Fibroblast of skin of left quadriceps (primary cell): ENCODE measurements at places on chromosomes 4 and X.

- DNase-seq, result no peak
These were observed 31.6 kb downstream of the RAPGEF2 start for GRCh38 chr4:159134429-159134828.

- DNase-seq, result no peak
These were observed 325.5 kb upstream of the F9 start for GRCh38 chrX:139204898-139205667.

DNA sequence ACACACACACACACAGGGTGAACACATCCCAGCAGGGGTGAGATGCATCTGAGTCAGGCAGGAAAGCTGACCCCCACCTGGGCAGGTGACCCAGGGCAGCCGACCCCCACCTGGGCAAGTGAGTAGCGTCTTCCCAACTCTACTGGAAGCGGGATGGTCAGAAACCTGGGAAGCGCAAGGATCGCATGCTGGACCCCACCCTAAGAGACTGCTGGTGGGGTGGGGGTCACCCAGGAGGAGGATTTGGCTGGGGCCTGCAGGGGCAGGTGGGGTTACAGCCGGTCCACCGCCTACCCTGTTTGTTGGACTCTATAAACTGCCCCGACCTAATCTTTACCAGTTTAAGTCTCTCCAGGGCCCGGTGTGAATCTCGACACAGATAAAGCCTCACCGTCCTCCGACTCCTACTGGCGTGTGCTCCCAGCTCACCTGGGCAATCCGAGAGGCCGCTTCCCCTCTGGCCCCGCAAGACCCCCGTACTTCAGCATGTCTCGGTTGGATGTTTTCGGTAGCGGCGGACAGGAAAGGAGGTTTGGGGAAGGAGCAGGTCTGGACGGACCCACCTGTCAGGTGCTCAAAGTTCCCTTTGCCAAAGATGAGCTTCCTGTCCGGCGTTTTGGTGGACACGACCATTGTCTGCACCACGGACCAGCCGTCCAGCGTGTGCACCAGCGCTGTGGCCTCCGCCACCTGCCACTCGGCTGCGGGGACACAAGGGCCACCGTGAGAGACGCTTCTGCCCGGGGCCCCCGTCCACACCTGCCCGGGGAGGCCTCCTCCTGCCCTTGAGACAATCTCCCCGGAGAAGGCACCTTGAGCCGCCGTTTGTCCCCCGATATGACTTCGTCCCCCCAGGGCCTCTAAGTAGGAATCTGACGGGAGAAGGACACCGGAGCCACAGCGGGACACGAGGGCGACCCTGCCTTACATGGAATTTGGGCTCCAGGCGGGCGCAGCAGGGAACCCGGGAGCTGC lies 2.0 kb downstream of the GTPBP6 start:
- DNase-seq, result no peak

DNA sequence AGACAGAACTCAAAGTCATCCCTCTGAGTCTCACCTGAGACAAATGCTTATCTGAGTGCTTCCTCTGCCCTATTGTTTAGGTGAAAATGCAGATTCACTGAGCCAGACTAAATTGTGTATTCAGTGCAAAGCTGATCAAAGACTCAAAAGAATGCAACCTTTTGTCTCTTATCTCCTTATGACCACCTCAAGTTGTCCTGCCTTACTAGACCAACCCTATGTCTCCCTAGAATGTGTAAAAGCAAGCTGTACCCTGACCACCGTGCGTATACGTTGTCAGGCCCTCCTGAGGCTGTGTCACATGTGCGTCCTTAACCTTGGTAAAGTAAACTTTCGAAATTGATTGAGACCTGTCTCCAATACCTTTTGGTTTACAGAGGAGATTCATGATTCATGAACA lies 63.6 kb upstream of the SH3RF1 start:
- no peak for DNase-seq

GRCh38 chr4:99998062-99998867 lies 48.2 kb upstream of the H2AZ1 start:
- DNase-seq, result no peak

DNA sequence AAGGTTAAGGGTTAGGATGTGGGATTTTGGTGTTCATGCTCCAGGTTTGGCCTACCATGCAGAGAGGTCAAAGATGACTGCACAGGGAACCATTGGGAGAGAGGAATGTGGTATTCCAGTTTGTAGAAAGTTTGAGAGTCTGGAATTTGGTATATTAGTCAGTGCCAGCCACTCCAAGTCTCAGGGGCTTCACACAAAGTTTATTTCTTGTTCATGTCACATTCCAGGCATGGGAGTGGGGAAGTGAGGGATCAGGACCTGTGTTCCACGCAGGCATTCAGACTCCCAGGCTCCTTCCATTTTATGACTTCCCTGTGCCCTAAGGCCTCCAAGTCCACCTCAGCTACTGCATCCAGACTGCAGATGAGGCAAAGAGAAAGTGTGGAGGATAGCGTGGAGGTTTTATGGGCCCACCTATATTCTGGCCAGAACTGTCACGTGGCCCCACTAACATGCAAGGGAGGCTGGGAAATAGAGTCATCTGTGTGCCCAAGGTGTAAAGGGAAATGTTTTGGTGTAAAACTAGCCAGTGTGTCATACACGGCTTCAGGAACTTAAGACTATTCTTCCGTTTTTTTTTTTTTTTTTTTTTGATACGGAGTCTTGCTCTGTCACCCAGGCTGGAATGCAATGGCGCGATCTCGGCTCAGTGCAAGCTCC lies 140.6 kb upstream of the SCML1 start:
- no peak for DNase-seq

DNA sequence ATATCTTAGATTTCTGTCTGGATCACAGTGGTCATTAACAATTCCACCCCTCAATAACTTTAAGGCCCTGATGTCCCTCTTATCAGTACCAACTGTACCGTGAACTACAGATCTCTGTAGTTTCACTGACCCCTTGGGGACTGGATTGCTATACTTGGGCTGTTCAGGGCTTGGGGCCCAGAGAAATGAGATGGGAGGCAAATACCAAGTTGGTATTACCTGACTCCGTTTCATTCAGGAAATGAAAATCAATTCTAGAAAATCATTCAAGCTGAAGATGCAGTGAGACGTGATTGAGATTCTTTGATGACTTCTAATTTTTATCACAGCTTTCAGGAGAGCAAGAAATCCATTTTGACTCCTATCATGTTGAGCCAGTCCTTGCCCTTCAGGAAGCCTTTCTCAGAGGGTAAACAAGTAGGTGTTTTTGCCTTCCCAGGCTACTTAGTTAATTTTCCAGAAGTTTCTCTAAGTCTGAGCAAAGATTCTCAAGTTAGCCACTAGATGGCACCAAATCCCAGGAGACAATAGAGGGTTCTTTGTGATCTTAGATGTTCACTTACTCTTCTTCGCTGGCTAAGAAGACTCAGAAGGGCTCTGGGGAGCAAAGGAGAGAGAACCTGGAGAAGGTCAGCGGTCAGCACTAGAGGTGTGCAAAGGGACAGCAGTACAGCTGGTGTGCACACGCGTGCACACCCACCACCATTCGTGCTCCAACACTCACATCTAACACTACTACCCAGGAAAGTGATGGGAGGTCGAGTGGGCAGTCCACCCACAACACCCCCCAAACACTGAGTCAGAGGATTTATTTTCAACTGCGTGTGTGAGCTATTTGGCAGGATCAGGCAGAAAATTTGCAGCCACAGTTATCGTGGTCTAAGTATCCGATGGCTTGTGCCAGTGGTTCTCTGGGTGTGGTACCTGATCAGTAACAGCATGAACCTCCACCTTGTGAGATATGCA lies 7.4 kb downstream of the HNRNPH2 start:
- DNase-seq, result peak; percentile 54

DNA sequence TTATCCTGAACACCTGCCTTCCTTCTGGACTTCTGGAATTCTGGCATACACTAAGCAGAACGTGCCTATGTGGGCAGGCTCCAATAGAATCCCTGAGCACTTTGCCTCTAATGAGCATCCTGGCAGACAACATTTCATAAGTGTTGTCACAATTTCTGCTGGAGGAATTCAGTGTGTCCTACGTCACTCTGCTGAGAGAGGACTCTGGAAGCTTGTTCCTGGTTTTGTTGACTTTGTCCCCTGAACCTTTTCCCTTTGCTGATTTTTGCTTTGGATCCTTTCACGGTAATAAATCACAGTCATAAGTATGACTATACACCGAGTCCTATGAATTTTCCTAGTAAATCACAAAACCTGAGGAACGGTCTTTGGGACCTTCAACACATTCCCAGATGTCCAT lies 43.2 kb downstream of the MTMR8 start:
- DNase-seq, result no peak

DNA sequence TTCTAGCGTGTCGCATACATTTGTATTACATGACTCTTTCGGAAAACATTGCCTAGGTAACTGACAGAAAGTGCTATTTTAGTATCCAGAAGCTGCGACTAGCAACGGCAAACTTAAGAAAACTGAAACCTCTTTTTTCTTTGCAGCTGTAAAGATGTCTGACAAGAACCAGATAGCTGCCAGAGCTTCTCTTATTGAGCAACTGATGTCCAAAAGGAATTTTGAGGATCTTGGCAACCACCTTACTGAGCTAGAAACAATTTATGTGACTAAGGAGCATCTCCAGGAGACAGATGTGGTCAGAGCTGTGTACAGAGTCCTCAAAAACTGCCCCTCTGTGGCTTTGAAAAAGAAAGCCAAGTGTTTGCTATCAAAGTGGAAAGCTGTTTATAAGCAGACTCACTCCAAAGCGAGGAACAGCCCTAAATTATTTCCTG lies 9.4 kb downstream of the TCEANC start:
- DNase-seq, result peak; percentile 70

DNA sequence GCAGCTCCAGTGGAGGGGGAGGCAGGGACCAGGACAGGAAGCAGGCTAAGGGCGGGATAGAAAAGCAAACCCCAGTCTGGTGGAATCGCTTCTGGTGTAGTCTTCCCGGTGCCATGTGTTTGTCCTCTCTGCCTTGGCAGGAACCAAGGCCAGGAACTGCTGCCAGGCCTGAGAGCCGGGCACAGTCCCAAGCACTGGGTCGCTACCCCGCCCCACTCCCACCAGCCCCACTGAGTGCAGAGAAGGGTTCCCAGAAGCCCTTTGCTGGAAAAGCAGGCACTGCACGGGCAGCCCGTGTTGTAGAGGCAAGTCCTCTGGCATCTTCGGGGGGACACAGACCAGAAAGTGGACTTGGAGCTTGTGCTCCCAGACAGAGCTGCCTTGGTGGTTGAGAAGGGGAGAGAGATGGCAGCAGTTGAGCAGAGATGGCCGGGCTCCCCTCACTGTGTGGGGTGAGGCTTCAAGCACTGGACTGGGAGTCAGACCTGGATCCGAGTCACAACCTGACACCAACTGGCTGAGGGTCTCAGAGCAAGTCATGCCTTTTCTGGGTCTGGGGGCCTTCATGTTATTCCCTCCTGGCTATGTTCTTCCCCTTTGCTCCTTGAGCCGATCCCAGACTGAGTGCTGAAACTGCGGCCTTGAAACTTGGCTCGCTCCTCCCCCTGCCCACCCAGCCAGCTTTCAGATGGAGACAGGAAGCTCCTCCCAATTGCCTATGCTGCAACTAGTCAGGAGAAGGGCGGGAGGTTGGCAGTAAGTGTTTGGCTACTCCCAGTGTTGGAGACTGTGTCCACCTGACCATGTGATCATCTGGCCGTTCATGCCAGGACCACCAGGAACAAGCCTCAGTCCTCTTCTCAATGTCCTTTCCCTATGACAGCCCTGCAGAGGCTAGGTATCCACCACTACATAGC lies 59.7 kb upstream of the MTM1 start:
- no peak for DNase-seq

- no peak for DNase-seq
These were observed 44.4 kb downstream of the TSC22D3 start for GRCh38 chrX:107730991-107731766.

DNA sequence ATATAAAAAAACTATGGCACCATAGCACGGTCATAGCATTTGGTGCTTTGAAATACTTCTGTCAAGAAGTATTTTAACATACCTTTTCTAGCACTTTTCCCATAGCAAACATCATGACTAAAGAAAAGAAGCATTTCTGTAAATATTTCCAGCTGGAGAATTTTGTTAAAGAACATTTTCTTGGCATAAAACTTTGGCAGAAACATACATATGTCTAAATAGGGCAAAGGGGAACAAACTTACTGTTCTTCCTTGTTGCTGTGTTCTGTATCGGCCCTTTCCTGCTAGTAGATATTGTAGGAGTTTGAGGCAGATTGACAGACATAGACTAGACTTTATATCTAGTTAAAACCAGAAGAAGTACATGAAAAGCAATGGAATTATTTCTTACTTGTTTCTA lies 2368.5 kb downstream of the PCDH7 start:
- DNase-seq, result peak; percentile 44

GRCh38 chr4:7900334-7900909 lies 39.2 kb downstream of the AFAP1 start:
- DNase-seq, result no peak

GRCh38 chrX:119158226-119158625 lies 30.6 kb upstream of the KIAA1210 start:
- DNase-seq, result no peak

DNA sequence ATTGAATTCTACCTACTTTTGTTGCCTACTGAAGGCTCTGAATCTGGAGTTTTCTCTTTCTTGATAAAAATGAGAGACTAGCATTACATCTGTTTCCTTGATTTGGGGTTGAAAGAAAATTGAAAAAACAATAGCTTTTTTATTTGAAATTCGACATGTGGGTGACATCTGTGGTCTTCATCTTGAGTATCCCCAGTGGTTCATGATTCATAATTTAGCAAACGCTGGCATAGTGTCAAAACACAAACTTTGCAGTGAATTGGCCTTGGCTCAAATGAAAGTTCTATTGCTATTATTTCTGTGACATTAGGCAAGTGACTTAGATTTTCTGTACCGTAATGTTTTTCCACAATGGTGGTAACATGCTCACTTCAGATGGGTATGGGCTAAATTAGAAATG lies 747.6 kb downstream of the PCDH7 start:
- DNase-seq, result no peak

DNA sequence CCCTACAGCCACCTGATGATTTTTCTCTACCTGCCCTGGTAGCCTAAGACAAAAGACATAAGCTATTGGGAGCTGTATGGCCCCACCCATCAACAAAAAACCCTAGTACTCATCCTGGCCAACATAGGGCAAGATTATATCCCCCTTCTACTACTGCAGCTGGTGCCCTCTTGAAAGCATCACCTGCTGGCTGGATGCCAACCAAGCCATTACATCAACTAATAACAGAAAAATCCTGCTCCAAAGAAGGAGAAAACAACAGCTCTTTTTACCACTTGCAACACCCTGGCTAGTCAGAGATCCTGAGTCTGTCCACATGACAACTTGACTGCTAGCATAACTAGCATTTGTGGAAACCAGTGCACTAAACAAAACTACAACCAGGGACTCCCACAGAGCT lies 43.6 kb upstream of the UPRT start:
- DNase-seq, result no peak

- DNase-seq, result no peak
These were observed 4.0 kb downstream of the TCEAL8 start for GRCh38 chrX:103250977-103251376.

GRCh38 chr4:130985371-130985770 lies 1889.4 kb downstream of the C4orf33 start:
- no peak for DNase-seq

- no peak for DNase-seq
These were observed 129.3 kb downstream of the CPEB2 start for GRCh38 chr4:15131551-15131950.
